Activated gamma-delta T cell (primary cell): ENCODE measurements at places on chromosomes 7 and 10.

DNA sequence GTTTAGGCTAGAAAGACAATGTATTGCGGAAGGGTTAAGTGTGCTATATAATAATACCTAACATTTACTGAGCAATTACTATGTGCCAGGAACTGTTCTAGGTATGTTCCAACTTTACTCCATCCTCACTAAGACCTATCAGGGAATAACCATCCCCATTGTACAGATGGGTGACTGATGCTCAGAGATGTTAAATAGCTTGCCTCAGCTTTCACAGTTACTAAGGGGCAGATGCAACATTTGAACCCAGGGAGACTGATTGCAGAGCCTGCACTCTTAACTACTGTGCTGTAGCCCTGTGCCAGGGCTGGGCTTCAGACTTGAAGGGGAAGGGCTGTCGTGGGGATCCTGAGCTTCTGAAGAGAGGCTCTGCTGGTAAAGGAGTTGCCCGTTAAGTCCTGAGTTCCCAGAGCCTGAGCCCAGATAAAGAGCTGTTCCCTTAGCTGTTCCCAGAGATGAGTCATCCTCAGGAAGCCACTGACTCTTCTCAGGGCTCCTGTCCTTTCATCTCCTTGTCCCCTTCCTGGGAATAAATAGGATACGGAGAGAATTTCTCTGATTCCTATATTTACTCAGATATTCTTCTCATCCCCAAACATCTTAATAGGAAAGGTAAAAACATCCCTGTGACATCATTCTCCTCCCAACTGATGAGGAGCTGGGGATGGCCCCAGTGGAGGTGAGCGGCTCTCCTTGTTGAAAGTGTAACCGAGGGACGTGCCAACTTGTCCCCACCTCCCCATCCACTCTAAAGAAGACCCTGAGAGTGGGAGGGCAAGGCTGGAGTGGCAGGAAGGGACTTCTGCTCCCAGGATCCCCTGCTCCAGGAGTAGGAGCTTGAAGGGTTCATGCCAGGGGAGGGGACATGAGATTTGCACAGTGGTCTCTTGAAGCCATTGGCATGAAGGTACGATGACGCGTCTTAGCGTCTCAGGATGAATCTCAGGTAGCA, 28.0 kb upstream of the HABP2 start:
- DNase-seq: no peak

- DNase-seq: no peak
Measured at GRCh38 chr7:100215895-100216294, 3.9 kb upstream of the PVRIG start.

GRCh38 chr10:59099481-59099880, 77.0 kb upstream of the PHYHIPL start:
- no peak for DNase-seq

DNA sequence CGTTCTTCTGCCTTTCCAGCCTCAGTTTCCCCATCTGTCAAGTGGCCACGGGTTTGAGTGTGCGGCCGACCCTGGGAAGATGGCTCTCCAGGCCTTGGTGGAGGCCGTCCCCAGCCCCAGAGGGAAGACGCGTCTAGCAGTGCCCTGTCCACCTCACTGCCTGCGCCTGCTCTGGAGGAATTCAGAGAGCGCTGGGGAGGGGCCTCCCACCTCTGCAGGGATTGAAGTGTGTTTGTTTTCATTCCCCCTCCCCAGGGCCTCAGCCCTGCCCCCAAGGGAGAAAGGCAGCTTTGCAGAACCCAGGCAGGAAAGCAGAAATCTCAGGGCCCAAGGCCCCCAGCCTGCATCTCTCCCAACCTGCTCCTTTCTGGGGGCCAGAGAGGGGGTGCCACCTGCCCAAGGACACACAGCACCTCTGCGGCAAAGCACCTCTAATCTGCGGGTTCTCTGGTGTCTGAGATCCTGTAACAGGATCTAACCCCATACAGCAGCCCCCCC, 91.0 kb downstream of the MICALL2 start:
- DNase-seq: no peak

GRCh38 chr7:26514633-26515032, 223.0 kb downstream of the SNX10 start:
- no peak for DNase-seq

DNA sequence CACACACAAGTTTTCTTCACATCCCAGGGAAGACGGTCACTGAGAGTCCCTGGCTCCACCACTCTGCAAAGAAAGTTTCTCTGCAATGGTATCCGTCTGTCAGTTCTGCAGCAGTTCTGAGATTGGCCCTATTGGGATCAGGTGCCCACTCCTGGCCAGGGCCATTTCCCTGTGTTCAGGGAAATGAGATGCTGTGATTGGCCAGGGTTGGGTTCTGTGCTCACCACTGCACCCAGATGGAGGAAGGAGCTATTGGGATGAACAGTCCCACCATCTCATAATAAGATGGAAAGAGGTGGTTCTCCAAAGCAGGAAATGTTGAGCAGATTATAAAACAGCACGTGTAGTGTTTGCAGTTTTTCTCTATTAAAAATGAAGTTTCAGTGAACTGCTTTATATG, 13.3 kb upstream of the PIP4K2A start:
- DNase-seq: no peak

GRCh38 chr10:21978191-21978862, 25.2 kb downstream of the DNAJC1 start:
- DNase-seq: no peak

- no peak for DNase-seq
Measured at GRCh38 chr7:116493449-116493848, 6.1 kb upstream of the CAV2 start.

GRCh38 chr10:49502358-49502757, 36.6 kb downstream of the ERCC6 start:
- DNase-seq: no peak

- DNase-seq: no peak
Measured at GRCh38 chr7:99677013-99677647, 2.7 kb downstream of the CYP3A5 start.

- DNase-seq: no peak
Measured at GRCh38 chr7:38318803-38319416, 45.5 kb upstream of the TARP start.

GRCh38 chr10:132856869-132857524, 71.0 kb upstream of the NKX6-2 start:
- DNase-seq: no peak

GRCh38 chr10:78155722-78156121, 122.1 kb downstream of the RPS24 start:
- no peak for DNase-seq

GRCh38 chr7:26318921-26319320, 27.3 kb downstream of the SNX10 start:
- DNase-seq: no peak

- DNase-seq: no peak
Measured at GRCh38 chr10:23870651-23871610, 338.0 kb upstream of the KIAA1217 start.

DNA sequence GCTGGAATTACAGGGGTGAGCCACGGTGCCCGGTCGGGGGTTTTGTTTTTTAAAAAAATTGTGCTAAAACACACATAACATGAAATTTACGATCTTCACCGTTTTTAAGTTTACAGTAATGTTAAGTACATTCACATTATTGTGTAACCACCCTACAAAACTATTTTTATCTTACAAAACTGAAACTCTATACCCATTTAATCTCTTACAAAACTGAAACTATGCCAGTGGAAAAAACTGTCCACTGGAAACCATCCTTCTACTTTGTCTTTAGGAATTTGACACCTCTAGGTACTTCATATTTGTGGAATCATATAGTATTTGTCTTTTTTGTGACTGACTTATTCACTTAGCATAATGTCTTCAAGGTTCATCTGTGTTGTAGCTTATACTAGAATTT, 1.0 kb upstream of the PSMC2 start:
- no peak for DNase-seq

DNA sequence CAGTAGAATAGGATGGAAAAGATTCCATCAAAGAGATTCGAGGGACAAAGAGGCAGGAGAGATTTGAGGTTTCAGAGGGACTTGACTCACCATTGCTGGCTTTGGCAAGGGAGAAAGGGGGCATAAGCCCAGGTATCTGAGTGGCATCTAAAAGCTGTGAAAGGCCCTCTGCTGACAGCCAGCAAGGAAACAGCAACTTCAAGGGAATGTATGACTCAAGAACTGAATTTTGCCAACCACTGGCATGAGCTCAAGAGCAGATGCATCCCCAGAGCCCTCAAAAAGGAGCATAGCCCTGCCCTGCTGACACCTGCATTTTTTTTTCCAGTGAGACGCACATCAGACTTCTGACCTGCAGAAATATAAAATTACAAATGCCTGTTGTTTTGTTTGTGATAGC, 19.6 kb upstream of the ADAM12 start:
- DNase-seq: no peak

DNA sequence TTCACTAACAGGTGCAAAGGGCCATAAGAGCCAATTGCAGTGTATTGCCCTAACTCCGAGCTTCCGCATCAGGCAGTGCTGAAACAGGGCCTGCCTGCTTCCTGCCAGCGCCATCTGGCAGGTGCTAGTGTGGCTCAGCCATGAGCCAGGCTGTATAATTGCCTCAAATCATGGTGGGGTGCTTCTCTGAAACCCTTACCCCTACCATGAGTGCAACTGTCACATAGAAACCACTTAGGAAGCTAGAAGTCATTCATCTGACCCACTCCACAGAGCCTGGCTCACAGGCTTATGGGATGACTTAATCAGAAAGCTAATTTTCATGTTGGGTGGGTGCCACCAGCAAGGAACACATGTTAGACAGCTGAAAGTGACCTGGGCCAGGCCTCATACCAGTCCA, 133.3 kb upstream of the LAMB4 start:
- no peak for DNase-seq

GRCh38 chr7:7257899-7258692, 75.8 kb downstream of the C1GALT1 start:
- no peak for DNase-seq

DNA sequence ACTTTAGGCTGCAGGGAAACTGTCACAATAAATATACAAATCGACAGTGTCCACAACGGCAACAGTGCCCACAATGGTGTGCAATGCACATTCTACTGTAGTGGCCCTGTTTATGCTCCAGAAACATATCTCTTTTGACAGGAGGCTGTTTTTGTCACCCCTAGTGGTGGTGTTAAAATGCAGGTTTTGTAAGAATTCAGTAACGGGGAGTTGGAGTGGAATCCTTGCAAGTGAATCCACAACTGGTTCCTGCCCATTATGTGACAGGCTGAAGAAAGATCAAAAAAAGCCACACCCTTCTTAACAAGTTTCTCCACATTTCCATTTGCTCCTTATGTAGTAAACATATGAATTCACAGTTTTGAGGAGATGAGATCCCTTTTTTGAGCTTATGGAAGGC, 58.5 kb downstream of the BEND7 start:
- DNase-seq: no peak

DNA sequence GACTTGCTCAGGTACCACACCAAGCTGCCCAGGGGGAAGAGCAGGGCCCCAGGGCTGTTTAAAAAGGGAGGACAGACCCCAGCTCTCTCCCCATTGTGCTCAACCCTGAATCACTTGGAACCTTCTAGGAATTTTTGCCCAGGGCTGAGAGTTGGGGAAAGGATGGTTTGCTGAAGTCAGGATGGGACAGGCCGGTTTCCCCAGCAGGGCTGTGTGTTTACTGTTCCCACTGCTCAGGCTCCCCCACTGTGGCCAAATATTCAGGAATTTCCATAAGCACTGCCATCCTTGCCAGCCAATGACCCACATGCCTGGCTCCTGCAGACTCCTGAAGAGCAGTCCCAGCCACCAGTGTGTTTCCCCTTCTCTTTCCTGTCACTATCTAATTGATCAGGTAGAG, 120.7 kb downstream of the WDFY4 start:
- DNase-seq: no peak

GRCh38 chr10:13106387-13107045, 6.6 kb downstream of the OPTN start:
- DNase-seq: no peak

GRCh38 chr10:126233182-126234148, 154.8 kb downstream of the ADAM12 start:
- DNase-seq: no peak

- DNase-seq: no peak
Measured at GRCh38 chr7:141999058-141999623, 3.5 kb downstream of the MGAM start.

- peak; percentile 59 for DNase-seq
Measured at GRCh38 chr10:101779544-101780186, 3.6 kb downstream of the NPM3 start.
